Kidney (tissue), 22 donors: ENCODE measurements at places on chromosomes 16 and 17.

- DNase-seq: no peak
Observed at GRCh38 chr17:39996162-39996561, 15.6 kb downstream of the PSMD3 start.

GRCh38 chr16:65323655-65324237, 201.9 kb upstream of the CDH11 start:
- DNase-seq: no peak

- peak; percentile 67 for DNase-seq
Observed at GRCh38 chr17:73785496-73785895, 141.3 kb upstream of the SDK2 start.

DNA sequence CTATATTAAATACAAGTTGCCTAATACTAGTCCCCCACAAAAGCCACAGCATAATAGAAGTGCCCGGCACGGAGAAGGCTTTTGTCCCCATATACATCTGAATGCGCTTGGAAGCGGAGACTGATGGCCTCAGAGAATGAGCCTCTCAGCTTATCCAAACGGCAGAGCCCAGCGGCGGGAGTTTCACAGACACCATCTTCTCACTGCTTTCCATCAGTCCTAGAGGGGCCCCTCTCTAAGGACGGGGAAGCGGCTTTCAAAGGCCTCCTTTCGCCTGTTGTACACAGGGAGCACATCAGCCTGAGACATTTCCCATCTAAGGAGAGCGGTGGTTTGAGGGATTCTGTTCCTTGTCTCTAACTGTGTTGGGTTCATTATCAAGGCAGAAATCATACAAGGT, 16.9 kb downstream of the NXN start:
- no peak for DNase-seq

DNA sequence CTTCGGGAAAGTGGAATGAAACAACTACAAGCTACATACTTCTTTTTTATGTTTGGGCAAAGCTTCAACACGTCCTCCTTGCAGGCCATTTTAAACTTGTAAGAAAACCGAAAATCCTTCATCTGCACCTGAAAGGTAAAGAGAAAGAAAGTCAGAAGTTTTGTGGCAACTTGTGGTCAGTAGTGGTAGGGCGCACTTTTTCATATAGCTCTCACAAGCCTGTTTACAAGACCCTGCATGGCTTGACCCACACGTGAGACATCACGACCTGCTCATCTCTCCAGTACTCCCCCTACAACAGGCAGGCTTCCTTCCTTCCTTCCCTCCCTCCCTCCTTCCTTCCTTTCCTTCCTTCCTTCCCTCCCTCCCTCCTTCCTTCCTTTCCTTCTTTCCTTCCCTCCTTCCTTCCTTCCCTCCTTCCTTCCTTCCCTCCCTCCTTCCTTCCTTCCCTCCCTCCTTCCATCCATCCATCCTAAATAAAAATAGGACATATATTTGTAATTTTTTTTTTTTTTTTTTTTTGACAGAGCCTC, 48.7 kb upstream of the CLEC18B start:
- no peak for DNase-seq

- no peak for DNase-seq
Observed at GRCh38 chr16:84029297-84030047, 13.1 kb downstream of the SLC38A8 start.

DNA sequence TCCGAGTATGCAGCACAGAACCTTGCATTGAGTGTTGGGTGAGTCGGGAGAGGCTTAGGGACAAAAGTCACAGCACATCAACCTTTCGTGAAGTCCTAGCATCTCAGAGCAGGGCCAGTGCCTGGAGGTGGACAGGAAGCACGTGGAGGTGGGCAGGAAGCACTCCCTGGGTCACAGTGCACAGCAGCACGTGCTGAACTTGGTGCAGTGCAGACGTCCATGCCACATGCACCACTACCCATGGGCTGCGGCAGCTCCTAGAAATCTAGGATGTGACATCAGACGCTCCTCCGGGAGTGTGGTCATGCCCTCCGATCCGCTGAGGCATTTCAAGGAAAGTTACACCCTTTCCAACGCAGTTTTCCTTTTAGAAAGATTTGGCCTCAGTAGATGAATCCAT, 83.4 kb upstream of the CHMP6 start:
- DNase-seq: no peak

DNA sequence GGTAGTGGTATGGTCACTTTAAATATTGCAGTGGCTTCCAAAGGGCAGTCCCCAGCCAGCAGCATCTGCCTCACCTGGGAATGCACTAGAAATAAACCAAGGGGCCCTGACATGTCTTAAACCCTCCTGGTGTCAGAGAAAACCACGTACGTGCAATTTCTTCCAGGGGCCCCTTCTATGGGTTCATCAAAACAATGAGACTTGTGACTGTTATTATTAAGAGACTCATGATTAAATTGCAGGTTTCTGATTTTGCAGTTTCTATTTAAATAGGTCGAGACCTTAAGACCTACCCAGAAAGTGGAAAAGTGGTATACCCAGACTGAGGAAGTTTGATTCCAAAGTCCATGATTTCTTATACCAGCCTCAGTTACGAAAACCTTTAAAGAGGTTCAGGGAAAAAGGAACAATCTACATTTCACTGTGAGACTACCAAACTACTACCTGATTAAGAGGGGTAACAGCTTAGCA, 746 bp upstream of the POLG2 start:
- DNase-seq: no peak
